ENCODE measurements at places on chromosomes 2 and 18.

GRCh38 chr2:67755156-67755882, 307.5 kb downstream of the C1D start:
- DNase-seq: peak; percentile 90

- no peak for DNase-seq
Observed at GRCh38 chr2:59770651-59771050, 782.8 kb downstream of the BCL11A start.

DNA sequence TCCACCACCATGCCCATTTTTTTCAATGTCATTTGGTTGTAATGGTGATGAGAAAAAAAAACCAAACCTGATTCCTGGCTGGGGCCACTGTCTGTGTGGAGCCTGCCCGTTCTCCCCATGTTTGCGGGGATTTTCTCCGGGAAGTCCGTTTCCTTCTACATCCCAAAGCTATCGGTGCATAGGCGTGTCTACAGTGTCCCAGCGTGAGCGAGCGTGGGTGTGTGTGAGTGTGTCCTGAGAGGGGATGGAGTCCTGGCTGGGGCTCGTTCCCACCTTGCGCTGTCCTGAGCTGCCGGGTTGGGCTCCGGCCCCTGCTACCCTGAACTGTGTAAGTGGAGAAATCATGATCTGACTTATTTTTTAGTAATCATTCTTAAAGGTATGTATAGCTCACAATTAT, 7.3 kb upstream of the ZAP70 start:
- no peak for DNase-seq

- no peak for DNase-seq
Observed at GRCh38 chr2:177322801-177323261, 58.3 kb upstream of the NFE2L2 start.

- DNase-seq: no peak
Observed at GRCh38 chr2:142951190-142952007, 73.9 kb downstream of the KYNU start.

- no peak for DNase-seq
Observed at GRCh38 chr2:127108090-127108523, 1.2 kb upstream of the BIN1 start.

- no peak for DNase-seq
Observed at GRCh38 chr2:190853531-190854383, 26.9 kb upstream of the GLS start.

DNA sequence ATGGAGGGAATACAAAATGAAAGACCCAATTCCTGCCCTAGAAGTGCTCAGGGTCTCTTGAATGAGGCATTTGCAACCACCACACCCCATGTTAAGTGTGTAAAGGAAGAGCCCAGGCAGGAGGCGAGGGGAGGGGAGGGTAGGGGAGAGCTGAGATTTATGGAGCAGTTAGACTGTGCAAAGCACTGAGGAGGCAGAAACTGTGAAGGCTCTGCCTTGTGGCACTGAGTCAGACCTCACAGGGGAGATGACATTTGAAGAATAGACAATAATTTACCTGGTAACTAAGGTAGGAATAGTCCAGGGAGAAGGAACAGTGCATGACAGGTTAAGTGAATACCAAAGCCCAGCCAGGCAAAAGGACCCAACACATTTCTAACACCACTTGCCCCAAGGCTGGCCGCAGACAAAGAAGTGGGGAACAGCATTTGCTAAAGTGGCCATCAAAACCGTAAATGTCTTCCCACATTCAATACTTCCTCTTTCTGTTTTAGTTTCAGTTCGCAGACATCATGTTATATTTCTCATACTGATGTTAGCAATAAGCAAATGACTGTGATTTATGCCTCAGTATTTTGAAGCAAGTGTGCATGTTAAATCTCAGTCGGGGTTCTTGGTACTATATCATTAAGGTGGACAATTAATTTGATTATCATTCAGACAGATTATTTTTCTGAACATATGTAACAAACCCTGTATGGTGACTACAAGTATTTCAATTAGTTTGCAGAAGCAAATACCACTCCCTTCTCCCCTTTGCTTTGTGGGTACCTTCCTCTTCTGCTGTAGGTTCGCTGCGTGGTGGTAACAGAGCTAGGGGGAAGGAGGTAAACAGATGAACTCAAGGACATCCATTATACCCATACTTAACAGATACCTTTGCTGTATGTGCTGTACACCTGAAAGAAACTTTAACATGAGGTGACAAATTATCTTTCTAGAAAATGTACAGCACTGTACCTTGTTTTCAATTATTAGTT, 27.5 kb downstream of the CDH20 start:
- no peak for DNase-seq

DNA sequence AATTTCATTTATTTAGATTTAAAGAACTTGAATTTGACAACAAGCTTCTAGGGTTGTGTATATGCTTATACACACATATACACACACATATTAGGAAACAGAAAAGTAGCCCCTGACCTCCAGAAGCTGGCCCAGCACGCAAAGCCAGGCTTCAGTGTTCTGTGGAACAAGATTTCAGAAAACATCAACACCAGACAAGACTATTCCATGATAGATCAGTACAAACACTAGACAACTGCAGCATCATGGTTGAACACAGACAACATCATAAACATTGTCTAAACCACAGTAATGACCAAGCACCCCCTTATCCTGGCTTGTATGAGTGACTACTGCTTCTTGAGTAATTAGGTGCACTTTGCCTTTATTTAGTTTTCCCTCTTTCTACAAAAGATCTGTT, 457.6 kb downstream of the TMEM182 start:
- DNase-seq: no peak

- DNase-seq: no peak
Observed at GRCh38 chr2:139480161-139480650, 700.0 kb upstream of the NXPH2 start.

- no peak for DNase-seq
Observed at GRCh38 chr2:224927011-224927410, 115.3 kb downstream of the DOCK10 start.

DNA sequence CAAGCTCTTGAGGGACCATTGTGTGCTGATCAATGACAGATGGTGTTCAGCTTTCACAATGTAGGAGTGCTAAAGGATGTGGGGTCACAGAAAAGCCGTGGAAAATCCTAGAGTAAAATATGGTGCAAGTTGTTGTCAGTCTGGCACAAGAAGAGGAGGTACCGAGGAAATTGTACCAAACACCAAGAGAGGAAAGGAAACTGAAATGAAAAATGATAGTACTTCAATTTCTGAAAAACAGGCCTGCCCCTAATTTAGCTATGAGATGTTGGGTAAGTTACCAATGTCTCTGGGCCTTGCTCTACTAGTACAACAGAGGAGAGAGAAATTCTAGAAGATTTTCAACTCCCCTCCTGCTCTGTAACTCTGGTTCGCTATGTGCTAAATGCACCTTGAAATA, 78.8 kb upstream of the PELI1 start:
- no peak for DNase-seq

DNA sequence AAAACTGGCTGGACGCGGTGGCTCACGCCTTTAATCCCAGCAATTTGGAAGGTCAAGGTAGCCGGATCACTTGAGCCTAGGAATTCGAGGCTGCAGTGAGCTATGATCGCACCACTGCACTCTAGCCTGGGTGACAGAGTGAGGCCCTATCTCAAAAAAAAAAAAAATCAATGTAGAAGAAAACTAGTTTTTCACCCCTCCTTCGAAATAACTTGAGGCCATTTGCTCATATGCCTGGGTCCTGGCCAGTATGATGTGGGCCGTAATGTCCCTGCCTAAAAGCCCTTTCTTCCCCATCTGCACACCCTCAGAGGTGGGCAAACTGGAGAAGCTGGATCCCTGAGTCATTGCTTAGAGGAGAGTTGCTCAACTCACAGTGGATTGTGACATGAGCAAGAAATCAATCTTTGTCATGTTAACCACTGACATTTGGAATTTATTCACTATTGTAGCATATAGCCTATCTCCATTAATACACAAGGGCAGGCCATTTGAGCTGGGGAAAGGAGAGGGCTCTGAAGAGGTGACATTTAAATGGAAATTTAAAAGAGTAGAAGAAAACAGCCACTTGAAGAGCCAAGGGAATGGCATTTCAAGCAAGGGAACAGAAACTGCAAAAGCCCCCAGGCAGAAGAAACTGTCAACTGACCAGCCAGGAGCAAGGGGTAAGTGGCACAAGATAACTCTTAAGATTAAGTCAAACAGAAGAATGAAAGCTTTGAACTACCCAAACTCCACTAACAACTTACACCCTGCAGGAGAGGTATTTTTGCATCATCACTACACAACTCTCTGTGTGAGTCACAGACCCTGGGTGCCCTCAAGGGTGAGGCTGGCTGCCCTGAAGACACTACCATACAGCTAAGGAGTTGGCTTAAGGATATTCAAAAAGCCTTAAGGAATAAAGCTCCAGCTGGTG, 7.6 kb upstream of the METTL21A start:
- no peak for DNase-seq

DNA sequence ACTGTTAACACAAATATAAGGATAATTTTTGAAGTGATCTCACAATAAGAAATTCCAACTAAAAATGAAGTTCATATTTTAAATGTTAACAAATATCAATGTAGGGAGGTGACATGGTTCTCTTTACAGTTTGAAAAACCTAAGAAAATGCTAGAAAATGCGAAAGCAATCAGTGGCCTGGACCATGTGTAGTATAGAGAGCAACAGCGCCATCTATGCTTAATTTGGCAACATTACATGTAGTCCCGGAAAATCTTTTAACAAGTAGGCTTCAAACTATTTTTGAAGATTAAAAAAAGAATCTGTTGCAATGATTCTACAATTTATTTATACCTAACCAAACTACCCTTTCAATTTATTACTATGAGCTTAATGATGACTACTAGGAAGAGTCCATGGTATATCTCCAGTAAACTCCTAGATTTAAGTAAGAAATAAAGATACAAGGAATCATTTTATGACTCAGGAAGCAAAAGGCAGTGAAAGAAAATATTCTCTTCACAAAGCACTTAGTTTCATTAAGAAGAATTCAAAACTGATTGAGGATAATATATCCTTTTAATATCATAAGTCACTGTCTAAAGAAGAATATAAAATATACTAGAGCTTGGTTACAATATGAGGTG, 33.3 kb downstream of the NDUFA10 start:
- DNase-seq: peak; percentile 51

- no peak for DNase-seq
Observed at GRCh38 chr18:79490626-79491041, 94.9 kb downstream of the NFATC1 start.

- no peak for DNase-seq
Observed at GRCh38 chr2:101123795-101124471, 27.2 kb downstream of the TBC1D8 start.

DNA sequence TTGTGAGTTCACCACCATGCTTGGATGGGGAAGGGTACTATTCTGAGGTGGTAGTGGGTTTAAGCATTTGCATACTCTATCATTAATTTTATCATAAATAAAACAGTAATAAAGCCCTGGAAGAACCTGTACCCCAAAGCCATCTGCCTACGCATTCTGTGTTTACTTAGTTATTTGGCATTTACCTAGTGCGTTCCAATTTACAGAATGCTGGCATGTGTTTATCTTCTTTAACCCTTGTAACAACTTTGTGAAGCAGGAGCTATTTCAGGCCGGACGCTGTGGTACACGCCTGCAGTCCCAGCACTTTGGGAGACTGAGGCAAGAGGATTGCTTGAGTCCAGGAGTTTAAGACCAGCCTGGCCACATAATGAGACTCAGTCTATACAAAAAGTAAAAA, 17.8 kb upstream of the ODC1 start:
- DNase-seq: no peak

- no peak for DNase-seq
Observed at GRCh38 chr2:226671141-226671676, 128.4 kb downstream of the IRS1 start.

GRCh38 chr2:27720004-27720551, 51.4 kb upstream of the MRPL33 start:
- DNase-seq: no peak

GRCh38 chr2:55420439-55420725, 726 bp upstream of the CCDC88A start:
- DNase-seq: no peak

Data from SK-N-DZ (cell line).